Daoy (cell line): ENCODE measurements at places on chromosomes 2 and 18. TPM values are rescaled to one million over a fixed set of nuclear protein-coding genes. Genes with fewer than 3 reads are reported as not detected.

TMEM87B gene
- total RNA-seq, result 13.7 and 14.1 TPM in 2 replicates

PNO1 gene
- 41.9 and 54.2 TPM in 2 replicates for total RNA-seq

SERPINB5 gene
- total RNA-seq, result not detected in 2 replicates

GAD1 gene
- 8.6 and 11.7 TPM in 2 replicates for total RNA-seq

AP1S3 gene
- 15.0 and 20.0 TPM in 2 replicates for total RNA-seq

NOL4 gene
- total RNA-seq, result 0.68 and 1.9 TPM in 2 replicates

PPP1R1C gene
- total RNA-seq, result 1.7 and 1.9 TPM in 2 replicates

CPO gene
- total RNA-seq, result not detected in 2 replicates

POMC gene
- total RNA-seq, result 0.34 TPM in 1 of 2 replicates, not detected in the other

MAPRE3 gene
- total RNA-seq, result 4.6 and 6.6 TPM in 2 replicates

SDC1 gene
- total RNA-seq, result 75.2 and 84.6 TPM in 2 replicates

ADRA2B gene
- 0.42 TPM in 1 of 2 replicates, not detected in the other for total RNA-seq

ERMN gene
- 0.29 TPM in 1 of 2 replicates, not detected in the other for total RNA-seq

AKAIN1 gene
- total RNA-seq, result not detected in 2 replicates

LYG2 gene
- not detected in 2 replicates for total RNA-seq

VWC2L gene
- total RNA-seq, result not detected in 2 replicates

INPP5D gene
- not detected in 2 replicates for total RNA-seq

CHRND gene
- not detected in 2 replicates for total RNA-seq

MEIS1 gene
- total RNA-seq, result 4.5 and 7.3 TPM in 2 replicates

RAD51AP2 gene
- total RNA-seq, result not detected in 2 replicates
